ENCODE measurements at places on chromosomes 16 and 17.

DNA sequence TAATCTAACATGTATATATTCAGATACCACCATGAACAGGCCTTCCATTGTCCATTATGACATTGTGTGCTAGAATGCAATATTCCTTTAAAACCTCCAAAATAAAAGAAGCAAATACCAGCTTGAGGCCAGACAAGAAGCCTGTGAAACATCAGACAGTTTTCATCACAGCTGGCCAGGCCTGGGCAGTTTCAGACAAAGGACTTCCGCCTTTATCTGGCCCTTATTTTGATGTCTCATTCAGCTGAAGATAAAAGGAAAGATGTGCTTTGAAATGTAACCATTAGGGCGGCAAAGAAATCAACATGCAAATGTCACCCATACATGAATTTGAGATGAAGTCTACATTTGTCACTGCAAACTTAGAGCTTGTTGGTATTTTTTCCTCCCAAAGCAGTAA lies 737.5 kb downstream of the KCNJ2 start:
- no peak for DNase-seq

GRCh38 chr17:45692661-45693060 lies 91.5 kb upstream of the CRHR1 start:
- no peak for DNase-seq

DNA sequence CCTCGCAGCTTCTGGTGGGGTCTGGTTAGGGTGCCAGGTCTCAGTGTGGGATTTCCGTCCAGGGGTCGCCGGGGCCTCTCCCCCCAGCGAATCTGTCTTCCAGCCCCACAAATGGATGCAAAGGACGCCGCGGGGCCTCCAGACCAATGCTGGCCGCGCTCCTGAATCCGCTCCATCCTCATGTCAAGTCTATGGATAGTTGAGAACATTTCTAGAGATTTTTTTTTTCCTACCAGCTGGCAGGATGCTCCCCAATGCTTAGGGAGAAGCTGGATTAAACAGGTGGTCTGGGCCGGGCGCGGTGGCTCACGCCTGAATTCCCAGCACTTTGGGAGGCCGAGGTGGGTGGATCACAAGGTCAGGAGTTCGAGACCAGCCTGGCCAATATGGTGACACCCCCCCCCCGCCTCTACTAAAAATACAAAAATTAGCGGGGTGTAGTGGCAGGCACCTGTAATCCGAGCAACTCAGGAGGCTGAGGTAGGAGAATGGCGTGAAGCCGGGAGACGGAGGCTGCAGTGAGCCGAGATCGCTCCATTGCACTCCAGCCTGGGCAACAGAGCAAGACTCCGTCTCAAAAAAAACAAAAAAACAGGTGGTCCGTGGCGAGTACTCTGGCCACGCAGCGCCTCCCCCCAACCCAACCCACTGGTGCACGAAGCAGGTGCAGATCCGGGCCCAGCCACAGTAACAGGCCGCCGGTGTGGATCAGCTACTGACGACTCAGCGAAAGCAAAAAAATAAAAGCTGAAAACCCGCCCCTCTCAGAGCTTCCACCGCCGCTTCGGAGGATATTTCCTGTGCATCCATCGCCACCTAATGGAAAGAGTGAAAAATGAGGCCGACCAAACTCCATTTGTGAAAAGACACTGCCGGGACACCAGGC lies 1.1 kb upstream of the NXN start:
- DNase-seq = peak; percentile 95

GRCh38 chr17:31494259-31495021 lies 103.0 kb downstream of the RAB11FIP4 start:
- DNase-seq = peak; percentile 66

DNA sequence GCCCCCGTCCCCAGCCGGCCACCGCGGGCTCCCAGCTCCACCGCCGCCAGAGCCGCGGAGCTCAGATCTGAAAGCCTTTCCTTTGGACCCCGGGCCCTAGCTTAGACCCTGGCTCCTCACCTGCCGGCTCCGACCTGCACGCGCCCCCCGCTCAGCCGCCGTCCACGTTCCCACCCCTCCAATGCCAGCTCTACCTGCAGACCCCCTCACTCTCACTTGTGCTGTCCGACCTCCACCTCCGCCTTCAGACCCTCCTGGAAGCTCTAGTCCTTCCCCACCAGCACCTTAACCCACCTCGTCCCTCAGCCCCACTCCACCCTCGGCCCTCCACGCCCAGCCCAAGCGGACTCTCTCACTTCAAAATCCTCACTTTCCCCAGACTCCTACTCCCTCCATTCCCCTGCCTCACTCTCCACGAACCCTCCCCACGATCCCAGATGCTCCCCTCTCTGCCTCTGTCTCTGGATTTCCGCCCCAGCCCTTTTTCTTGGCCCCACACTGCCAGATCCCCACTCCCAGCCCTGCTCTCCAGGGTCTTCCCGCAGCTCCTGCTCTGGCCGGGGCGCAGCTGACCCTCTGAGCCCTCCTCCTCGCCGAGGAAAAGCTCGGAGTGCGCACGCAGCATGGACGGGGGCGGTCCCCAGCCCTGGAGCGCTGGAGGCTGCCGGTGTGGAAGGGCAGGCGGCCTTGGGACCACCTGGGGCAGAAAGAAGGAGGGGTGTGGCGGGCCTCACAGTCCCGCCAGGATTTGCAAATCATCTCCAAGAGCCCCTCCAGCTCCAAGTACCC lies at the start of gene TMEM114:
Gene TMEM114, minus strand, starts transcription at position 612 of the 789 bp plus-strand sequence. CDS start 673 bp downstream, outside the sequence.
- DNase-seq = no peak

DNA sequence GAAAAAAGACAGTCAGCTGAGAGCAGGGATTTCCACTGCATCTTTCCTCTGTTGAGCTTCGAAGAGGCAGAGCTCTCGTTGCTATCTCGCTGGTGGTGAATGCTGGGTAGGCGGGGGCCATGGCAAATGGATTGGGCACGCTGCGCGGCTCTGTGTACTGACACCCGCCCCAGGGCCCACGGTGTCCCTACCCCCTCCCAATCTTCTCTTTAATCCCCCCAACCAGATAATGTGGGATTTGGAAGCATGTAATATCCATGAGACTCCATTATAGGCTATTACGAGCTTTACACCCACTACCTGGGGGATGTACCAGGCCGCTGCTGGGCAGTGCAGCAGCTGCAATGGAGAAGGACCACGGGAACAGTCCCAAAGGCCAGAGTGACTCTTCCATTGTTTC lies 8.3 kb downstream of the PIPOX start:
- DNase-seq = no peak

GRCh38 chr16:84138824-84139627 lies 6.0 kb downstream of the HSDL1 start:
- DNase-seq = no peak

DNA sequence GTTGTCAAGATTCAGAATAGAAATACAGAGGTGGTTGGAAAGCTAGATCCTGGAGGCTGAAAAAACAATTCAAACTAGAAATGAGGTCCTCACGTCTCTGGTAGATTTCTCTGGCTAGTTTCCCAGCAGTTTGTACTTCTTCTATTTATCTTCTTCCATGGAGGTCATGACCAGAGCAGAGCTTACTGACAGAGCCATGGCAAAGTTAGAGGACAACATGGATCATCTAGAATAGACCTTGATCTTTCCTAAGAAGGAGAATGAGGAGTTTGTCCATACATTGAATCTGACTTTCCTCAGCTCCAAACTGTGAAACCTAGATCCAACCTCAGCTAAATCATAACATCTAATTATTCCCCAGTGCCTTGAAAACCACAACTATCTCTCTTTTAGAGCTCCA lies 900.8 kb upstream of the GOT2 start:
- DNase-seq = no peak

DNA sequence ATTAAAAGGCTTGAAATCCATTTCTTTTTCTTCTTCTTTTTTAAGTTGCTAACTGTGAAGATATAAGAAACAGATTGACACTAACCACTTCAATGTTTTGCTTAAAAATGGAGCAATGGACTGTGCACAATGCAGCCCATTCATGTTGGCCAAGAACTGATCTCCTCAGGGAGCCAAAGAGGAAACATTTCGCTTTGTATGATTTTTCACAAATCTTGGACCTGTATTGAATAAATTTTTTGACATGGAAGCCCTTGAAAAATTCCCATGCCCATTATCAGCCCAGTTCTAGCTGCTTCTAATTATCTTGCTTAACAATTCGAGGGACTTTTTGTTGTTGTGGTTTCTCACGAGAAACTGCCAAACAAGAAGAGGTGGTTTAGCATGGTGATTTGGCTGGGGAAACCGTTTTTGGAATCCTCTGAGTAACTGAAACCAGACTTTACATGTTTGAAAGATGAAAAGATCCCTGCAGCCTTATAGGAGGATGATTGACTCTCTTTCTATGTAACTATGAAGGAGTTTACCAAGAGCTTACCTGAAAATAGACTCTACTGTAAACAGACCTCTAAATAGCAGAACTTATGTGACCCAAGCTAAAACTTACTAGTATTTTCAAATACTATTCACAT lies 1389.4 kb upstream of the GOT2 start:
- no peak for DNase-seq

- DNase-seq = no peak
Observed at GRCh38 chr16:49017501-49017900, 264.1 kb downstream of the CBLN1 start.

- DNase-seq = no peak
Observed at GRCh38 chr17:57749701-57750100, 4.6 kb upstream of the CCDC182 start.

DNA sequence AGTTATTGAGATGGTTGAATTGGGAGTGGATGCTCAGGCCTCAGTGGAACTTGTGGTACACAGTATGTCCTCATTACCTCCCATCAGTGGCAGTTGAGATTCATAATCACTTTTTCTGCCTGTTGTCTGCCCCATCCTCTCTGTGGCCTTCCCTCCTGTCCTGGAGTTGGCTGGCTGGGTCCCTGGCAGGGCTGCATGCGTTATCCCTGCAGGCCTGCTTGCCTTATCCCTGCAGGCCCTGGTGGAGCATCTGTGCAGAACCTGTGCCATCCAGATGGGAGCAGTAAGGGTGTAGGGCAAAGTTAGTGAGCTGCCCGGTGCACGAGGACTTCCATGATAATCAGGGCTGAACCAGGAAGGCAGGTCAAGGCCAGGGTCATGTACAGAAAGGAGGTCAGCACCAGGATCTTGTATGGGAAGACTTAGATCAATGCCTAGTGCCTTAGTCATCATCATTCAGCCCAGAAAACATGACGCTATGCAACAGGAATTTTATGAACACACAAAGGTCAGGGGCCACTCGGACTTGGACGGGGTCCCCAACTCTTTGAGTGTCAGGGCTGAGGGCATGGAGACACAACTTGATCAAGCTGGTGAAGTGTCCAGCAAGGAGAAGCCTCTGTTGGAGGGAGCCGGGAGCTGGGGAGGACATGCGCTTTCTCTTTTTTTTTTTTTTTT lies 47.2 kb downstream of the ABCC1 start:
- no peak for DNase-seq

DNA sequence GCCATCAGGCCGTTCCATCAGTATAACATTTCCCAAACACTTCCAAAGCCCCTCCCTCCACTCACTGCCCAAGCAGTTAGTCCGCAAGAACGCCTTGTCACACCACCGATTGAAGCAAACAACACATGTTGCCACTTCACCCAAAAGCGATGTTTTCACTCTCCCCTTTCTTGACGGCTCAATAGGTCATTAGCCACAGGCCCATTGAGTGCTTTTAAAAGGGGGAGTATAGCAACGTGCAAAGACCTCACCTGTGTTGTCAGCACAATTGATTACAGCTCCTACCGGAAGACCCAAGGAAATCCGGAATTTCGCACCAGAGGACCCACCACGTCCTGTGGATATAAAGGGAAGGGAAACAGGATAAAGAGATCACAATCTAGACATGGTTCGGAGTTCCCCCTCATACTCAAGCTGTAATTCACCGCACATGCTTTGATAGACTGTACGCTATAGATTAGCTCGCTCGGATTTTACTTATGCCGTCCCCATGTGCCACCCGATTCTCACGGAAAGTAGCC lies 690 bp downstream of the RPL23 start:
- peak; percentile 48 for DNase-seq

DNA sequence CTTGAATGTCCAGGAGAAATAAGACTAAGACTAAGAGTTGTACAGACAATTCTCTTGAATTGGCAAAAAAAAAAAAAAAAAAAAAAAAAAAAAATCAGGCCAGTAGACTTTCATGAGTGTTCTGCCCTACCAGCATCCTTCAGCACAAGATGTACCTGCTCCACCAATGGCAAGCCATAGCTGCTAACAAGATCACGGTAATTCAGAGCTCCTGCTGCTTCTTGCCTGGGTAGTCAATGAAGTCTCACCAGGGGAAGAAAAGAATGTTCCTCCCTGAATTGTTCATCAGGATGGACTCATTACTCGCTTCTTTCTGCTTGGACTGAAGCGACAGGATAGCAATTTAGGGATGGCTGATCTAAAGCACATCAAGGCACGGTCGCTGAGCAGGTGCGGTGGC lies 31.1 kb upstream of the APOH start:
- DNase-seq = no peak

- DNase-seq = no peak
Observed at GRCh38 chr17:17537311-17538099, 41.3 kb upstream of the RASD1 start.

Data from hematopoietic multipotent progenitor cell treated with erythropoietin and hydrocortisone succinate and interleukin-3 and kit ligand, for 4 days (in vitro differentiated cells).